ENCODE measurements at places on chromosomes 3 and 15.

DNA sequence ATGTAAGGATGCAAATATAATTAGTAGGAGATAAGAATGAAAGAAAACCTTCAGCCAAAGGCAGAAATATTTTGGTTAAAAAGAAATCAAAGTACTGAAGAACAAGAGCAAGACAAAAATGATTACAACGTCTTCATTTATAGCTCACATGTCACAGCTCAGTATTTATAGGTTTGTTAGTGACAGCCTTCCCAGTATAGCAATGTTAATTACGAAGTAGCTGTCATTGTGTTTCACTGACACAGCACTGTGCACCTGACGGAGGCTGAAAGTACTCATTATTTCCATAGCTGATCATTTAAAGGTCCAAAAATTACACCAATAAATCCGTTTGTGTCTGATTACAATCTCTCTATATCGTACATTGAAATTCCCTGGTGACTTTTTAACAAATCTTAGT is 561 bp upstream of the OSTN start:
- DNase-seq: no peak

DNA sequence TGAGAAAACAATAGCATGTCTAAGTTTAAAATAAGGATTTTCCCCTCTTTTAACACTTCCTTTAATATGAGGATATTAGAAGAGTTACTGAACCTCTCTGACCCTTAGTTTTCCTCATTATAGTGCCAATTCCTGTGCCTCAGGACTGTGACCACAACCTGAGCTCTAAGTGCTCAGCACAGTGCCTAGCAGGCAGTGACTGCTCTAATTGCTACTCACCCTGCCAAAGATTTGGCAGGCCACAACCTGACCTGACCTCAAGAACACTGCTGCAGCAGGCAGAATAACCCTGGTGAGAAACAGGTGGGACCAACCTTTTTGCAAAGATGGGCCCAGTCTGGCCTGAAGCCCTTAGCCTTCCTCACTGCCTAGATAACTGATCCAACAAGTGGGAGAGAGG is 35.7 kb downstream of the NBEAL2 start:
- no peak for DNase-seq

- no peak for DNase-seq
These were observed 9.1 kb downstream of the HCN4 start for GRCh38 chr15:73359651-73360050.

GRCh38 chr15:20341901-20342600 is 199.5 kb downstream of the GOLGA6L6 start:
- peak; percentile 33 for DNase-seq

DNA sequence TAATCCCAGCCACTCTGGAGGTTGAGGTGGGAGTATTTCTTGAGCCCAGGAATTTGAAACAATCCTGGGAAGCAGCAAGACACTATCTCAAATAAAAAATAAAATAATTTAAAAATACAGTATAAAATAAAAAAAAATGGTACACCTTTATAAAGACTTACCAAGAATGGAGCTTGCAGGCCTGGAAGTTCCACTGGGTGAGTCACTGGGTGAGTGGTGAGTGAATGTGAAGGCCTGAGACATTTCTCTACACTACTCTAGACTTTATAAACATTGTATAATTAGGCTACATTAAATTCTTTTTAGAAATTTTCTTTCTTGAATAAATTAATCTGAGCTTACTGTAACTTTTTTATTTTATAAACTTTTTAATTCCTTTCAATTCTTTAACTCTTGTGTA is 609.1 kb upstream of the BCHE start:
- DNase-seq: no peak

DNA sequence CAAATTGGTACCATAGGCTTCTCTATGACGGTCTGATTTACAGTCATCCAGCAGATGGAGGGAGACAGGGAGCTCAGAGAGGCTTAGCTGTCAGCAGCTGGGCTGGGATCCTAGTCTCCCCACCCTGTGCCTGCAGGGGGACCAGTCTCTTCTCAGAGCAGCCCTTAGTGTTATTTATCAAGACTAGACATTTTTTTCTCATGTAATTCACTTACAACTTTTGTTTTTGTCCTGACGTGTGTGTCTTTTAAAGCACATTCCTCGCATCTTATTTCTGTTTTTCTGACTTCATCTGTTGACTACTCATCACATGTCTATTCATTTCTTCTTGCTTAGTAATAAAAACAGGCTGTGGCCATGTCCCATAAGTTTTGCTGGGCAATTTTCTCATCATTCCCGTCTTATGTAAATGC is 116.1 kb downstream of the KLF13 start:
- DNase-seq: no peak

DNA sequence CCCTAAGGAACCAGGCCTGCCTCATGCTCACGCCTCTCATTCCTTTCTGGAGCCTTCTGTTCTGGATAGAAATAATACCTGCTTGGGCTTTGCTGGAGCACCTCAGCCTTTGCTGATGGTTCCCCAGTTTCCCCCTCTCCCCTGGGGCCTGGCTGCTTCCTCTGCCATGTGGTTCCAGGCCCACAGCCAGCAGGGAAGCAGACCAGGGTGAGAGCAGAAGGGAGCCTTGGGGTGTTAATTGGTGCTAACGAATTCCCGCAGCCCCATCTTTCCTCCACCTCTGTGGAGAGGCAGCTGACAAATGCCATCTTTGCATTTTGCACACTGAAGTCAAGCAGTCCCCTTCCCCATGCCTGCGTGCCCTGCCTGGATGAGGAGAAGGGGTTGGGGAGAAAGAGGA is 13.1 kb upstream of the CORO2B start:
- DNase-seq: no peak

DNA sequence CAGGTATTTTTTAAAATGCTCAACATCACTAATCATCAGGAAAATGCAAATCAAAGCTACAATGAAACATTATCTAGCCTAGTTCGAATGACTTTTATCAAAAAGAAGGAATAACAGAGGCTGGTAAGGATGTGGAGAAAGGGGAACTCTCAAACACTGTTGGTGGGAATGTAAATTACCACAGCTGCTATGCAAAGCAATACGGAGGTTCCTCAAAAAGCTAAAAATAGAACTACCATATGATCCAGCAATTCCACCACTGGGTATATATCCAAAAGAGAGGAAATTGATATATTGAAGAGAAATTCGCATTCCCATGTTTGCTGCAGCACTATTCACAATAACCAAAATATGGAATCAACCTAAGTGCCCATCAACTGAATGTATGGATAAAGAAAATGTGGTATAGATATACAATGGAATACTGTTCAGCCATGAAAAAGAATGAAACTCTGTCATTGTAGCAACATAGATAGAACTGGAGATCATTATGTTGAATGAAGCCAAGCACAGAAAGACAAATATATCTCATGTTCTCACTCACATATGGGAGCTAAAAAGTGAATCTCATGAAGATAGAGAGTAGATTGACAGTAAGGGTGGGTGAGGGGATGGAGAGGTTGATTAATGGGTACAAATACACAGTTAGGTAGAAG is 19.7 kb upstream of the CLN6 start:
- DNase-seq: no peak

GRCh38 chr3:71110385-71111222 is 472.9 kb downstream of the FOXP1 start:
- no peak for DNase-seq

- no peak for DNase-seq
These were observed 410.7 kb downstream of the GRM7 start for GRCh38 chr3:7271631-7272030.

DNA sequence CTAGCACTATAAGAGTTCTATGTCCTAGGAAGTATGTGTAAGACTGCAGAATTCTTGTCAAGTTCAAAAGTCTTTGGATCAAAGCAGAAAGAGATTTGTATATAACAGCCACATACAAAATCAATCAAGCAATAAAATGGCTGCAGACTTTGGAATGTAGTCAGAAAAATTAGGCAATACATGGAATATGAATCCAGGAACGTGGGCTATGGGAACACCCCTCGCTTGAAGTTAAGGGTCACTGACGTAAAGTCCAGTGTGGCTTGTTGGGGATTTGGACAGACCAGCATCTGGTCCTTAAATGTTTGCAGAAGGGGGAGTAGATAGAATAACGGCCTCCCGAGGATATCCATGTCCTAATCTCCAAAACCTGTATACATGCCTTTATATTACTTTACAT is 178.6 kb downstream of the ADAMTS9 start:
- DNase-seq: no peak

- peak; percentile 46 for DNase-seq
These were observed at the start of gene GMNC for GRCh38 chr3:190862209-190863118. Gene GMNC, minus strand, starts transcription at chr3:190862694. Its CDS starts 79 bp downstream, at chr3:190862615.

GRCh38 chr3:31404871-31405270 is 127.9 kb upstream of the STT3B start:
- DNase-seq: no peak

GRCh38 chr3:161337311-161337710 is 34.0 kb downstream of the SPTSSB start:
- no peak for DNase-seq

DNA sequence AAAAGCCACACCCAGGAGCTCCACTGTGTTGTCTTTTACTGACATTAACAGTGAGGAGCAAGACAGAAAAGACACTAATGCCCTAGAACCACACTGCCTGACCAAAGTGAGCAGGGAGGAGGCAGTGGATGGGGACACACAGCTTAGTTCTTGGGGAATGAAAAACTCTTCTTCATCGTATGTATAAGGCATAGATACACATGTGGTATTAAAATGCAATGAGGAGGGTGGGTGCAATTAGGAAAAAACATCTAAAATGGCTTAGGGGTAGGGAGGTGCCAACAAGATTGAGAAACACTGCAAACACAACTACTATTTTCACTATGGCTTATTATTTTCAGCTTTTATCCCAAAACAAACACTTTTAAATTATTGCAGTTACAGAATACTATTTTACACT is 15.5 kb downstream of the KLHL25 start:
- DNase-seq: no peak

DNA sequence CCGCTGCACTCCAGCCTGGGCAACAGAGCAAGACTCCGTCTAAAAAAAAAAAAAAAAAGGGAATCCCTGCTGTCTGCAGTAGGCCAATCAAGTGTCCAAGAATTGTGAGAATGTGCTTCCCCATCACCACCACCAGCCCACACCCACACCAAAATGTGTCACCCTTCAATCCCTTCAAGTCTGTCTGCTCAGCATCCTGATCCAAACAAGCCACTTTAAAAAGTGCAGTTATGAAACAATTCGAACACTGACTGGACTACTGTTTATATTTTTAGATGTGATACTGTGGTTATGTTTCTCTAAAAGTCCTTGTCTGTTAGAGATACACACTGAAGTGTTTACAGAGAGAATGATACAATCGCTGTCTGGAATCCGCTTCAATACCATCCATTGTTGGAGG is 78.1 kb upstream of the CGNL1 start:
- DNase-seq: no peak

GRCh38 chr3:64612082-64612860 is 75.5 kb downstream of the ADAMTS9 start:
- DNase-seq: no peak

DNA sequence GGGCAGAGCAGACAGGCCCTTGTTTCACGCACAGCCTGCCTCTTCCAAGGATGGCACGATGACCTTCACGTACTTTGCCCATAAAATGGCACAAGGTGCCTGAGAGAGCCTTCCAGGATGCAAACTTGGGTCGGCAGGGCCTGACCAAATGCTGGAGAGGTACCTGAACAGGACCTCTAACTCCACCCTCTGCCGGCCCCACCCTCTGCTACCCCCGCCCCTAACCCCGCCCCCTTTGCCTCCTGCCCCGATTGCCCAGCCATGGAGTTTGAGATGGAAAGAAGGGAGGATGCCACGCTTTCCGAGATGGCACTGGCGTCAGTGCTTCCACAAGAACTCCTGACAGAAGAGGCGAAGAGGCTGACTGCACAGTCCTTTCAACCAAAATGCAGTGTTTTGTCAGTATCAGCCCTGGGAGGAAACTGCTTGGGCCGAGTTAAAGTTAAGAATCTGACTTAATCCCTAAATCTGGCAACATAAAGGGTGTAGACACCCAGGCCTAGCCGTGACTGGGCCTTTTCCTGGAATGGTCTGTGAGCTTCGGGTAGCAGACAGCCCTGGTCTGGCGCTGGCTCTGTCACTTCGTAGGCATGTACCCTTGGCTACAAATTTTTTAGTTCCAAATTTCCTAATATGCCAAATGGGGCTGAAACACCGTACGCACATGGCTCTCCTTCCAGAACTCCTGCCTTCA is 230.3 kb upstream of the RGMA start:
- no peak for DNase-seq

GRCh38 chr3:61541694-61542093 is 19.7 kb upstream of the PTPRG start:
- DNase-seq: no peak

DNA sequence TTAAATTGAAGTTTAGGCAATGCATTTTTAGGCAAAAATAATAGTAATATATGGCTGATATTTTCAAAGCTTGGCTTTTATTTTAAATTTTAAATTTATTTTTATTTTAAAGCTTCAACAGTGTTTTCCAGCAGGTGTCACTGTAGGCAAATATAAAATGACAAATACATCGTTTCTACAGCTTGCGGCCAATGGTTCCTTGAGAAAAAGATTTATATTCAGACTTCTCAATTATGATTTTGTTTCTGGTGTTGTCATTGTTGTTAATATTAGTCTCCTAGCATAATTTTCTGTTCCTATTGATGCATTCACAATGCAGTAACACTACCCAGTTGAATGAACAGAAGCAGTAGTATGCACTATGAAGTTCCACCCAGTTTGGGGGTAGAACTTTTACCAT is 220.7 kb upstream of the DNAJC19 start:
- no peak for DNase-seq

DNA sequence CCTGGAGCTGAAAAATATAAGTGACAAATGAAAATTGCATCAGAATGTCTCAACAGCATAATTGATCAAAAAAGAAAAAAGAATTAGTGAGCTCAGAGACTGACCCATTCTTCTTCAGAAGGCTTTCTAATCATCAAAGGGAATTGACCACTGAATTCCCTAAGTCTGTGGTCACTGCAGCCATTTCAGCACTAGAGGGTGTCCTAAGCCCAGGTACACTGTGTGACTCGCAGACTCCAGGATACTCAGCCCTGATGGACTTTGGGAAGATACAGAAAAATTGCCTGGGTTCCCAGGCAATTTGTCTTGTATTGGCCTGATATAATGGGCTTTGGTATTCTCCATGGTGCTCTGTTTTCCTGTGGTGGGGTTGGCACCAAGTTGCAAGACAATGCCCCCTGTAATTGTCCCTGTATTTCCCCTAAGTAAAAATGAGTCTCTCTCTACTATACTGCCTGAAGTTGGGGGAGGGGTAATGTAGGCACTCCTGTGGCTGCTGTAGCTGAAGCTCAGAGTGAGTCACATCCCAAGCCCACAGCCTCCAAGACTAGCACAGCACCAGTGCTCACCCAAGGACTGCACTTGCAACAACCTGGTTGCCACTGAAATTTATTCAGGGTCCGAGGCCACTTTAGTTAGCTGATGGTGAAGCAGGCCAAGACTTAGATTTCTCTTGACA is 256.0 kb upstream of the STAC start:
- no peak for DNase-seq

DNA sequence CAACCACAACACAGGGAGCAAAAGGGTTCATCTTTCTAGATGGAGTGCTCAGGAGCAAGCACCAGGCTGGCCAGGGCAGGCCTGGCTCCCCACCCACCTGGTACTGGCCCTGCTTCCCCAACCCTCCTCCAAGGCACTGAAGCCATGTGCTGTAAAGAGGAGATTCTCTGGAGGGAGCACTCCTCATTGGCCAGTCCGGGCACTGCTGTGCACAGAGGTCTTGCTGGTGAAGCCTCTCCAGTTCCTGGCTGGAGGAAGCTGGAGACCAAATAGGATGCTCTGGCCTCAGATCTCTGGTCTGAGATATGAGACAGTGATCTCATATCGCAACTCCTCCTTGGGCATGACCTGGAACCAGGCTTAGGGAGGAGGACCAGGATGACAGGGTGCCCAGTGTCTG is 7.7 kb upstream of the SEMA3F start:
- no peak for DNase-seq

All from activated CD4-positive, alpha-beta T cell treated with anti-CD3 and anti-CD28 coated beads, Interleukin-2, amount 50 U/mL, for 48 hours (primary cell).